ENCODE measurements at places on chromosomes 7 and 10. TPM values are rescaled to one million over a fixed set of nuclear protein-coding genes. Genes with fewer than 3 reads are reported as not detected.

GRCh38 chr10:79345241-79346011, 1.8 kb upstream of the PPIF start:
- DNase-seq, result no peak

GNGT1 gene
- not detected for polyA plus RNA-seq

VAX1 gene
- polyA plus RNA-seq, result not detected

DNA sequence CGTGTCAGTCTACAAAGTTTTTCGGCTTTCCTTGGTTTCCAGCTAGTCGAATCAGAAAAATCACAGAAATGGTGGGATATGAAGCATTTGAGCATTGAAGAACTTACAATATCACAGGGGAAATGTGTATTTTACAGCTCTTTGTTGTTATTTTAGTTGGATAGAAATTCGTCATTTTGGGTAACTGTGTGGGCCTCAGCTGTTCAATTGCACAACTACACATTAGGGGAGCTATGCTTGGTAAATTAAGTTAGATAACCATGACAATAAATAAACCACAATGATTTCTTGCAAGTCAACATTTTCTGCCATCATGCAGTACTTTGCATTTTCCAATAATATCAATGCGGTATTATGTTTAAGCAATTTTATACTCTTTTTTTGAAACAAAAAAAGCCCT, 80.4 kb upstream of the ANK3 start:
- no peak for DNase-seq

- DNase-seq, result peak; percentile 42
Observed at GRCh38 chr7:30412782-30413504, 65.6 kb downstream of the NOD1 start.
